GM12891 (cell line): ENCODE measurements at places on chromosomes 11 and 22.

DNA sequence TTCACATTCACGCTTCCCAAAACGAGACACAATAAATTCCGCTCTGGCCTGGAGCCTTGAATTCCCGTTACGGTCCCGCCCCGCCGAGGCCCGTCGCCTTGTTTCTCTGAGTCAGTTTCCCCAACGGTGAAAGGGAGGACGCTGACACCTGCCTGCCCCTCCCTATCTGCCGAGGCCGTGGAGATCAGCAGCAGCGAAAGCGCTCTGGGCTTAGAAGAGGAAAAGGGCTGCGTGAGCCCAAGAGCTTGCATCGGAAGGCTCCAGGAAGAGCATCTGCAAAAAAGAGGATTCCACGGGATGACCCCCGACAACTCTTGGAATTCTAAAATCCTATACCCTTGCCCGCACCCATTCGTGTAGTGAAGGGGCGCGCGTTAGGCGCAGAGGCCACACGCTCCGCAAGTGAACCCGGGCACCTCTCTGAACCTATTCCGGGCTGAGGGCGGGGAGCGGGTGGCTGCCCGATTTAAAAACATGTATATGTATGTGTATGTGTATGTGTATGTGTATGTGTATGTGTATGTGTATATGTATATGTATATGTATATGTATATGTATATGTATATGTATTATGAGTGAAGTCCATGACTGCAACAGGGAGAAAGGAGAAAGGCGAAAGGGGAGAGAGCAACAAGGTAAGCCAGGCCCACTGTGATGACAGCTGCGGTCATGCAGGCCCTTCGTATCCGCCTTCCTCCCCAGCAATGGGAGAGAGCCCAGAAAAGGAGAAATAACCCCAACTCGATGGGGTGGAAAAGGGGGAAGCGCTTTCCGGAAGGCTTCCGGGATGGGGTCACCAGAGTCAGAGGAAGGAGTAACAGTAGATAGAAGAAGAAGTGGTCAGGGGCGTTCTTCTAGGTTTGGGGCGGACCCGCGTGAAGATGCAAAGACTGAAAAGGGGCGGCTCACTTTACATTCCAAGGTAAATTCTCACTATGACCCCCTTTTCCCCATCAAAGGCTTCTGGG is 948 bp upstream of the MRTFA start:
- no peak for DNase-seq

GRCh38 chr11:108727665-108728064 is 62.8 kb downstream of the DDX10 start:
- no peak for DNase-seq

DNA sequence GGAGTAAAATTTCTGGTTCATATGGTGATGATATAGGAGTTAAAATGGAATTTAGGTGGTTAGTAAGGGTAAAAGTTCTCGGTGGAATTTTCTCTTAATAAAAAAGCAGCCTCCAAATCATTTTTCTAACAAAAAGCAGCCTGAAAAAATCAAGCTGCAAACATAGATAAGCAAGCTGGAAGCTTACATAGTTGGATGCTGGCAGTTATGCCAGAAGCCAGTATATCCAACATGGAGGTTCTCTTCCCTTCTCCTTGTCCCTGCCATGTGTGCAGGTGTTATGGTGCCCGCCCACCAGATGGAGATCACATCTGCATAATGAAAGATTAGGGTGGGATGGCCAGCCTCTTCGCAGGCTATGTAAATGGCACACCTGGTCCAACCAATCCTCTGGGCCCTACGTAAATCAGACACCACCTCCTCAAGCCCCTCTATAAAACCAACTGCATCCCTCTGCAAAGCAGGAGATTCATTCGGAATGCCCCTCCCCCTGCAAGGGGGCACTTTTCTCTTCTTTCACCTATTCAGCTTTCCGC is 22.4 kb downstream of the PIWIL3 start:
- DNase-seq = no peak

- no peak for DNase-seq
Measured at GRCh38 chr11:72958791-72959190, 144.6 kb downstream of the ATG16L2 start.

GRCh38 chr11:94132152-94132558 is 3.5 kb downstream of the PANX1 start:
- no peak for DNase-seq

DNA sequence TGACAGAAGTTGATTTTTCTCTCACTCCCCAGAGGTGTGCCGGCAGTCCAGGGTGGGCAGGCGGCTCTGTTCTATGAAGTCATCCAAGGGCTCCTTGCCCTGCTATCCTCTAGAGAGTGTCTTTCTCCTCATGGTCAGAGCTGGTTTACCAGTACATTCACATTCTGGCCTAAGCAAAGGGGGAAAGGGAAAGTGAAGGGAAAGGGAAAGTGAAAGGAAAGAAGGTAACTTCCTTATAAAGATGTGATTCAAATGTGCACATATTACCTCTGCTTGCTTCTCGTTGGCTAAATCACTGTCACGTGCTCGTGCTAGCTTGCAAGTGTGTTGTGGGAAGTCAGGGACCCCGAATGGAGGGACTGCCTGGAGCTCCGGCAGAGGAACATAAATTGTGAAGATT is 2.9 kb upstream of the HTATIP2 start:
- DNase-seq = no peak

DNA sequence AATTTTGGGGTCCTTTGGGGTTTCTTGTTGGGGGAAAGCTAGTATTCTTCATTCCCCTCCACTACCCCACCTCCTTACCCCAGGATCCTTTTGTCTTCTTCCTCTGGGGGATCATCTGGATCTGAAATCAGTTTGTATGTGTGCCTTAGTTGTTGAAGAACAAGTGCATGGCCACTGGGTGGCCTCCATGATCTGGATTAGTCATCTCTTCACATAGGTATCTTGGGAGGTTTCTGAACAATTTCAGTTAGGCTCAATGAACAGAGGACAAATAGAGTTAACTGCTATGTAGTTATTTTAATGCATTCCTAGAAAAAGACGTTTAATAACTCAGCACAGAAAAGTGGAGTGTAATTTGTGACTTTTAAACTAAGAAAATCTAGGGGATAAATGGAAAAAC is 7.1 kb upstream of the VWA5A start:
- no peak for DNase-seq

GRCh38 chr11:97567801-97568200 is 1178.0 kb downstream of the JRKL start:
- no peak for DNase-seq

DNA sequence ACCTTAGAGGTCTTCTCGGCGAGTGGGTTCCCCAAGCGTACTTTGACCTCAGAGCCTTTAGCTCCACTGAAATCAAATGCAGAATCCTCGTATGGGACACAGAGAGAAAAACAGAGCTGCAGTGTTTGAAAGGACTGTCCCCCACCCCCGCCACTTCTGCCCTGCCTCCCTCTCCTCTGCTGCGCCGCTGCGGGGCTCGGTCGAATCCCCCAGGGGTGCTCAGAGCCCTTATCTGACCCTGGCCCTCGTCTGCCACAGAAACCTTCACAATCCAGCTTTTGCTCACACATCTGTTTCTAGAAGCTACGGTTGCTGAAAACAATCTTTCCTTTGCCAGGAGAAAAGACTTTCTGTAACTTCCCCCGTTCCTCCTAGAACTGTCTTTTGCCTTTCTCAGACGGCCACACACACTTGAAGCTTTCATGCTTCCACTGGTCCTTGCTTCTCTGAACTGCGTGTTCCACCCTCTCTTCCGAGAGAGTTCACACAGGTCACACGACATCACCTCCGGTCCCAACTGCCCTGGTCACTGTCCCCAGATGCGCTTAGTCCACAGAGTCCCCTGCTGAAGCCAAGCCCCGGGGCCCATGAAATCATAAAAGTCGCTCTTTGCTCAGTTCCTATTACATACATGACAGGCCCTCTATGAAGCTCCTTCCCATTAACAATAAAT is 3.7 kb downstream of the SMIM35 start:
- no peak for DNase-seq

DNA sequence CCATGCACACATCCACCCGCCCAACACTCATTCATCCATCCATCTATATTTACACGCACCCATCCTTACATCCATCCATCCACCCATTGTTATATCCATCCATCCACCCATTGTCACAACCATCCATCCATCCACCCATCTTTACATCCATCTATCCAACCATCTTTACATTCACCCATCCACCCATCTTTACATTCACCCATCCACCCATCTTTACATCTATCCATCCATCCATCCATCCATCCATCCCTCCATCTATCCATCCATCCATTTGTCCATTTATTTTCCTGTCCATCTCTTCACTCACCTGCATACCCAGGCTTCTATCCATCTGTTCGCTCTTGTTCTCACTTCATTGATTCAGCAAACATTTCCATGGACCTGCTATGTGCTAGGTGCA is 49.8 kb downstream of the SGSM1 start:
- DNase-seq = no peak

DNA sequence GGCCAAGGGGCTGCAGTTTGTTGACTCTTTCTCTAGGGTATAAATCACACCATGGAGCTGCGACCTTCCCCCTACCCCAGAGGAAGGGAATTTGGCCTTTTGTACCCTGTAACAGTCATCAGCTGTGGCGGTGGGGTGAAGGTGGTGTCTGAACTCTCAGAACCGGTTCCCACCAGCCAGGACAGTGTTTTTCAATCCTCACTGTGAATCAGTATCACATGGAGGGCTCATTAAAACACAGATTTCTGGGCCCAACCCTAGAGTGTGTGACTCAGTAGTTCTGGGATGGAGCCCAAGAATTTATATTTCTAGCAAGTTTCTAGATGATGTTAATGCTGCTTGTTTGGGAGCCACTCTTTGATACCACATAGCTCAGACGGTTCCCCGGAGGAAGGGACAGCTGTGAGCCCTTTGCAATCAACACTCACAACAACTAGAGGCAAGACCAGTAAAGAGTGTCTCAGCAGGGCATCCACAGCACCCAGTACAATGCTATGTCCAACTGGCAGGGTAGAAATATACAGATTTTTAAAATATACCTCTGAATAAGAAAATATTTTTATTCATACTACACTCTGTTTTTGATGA is 43.9 kb upstream of the FAT3 start:
- no peak for DNase-seq

DNA sequence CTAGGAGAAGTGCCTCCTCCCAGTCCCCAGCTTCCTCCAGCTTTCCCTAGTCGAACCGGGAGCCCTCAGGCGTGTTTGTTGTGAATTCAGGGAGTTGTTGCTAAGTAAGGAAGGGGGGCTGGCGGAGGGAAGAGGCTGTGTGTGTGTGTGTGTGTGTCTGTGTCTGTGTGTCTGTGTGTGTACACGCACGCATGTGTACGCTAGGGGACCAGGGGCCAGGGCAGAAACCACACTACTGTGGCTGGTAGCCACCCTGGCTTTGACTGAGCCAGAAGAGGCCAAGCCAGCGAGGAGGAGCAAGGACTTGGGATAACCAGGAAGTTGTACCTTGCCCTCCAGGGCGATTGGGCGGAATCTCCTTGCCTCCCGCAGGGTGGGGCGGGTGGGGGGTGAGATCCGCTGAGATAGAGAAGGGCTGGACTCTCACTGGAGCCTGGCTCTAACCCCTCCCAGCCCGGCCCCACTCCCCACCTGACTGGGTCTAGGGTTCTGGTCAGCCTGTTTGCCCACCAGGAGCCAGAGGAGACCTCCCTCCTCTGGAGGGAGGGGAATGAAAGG is 7.5 kb downstream of the BCL9L start:
- no peak for DNase-seq

DNA sequence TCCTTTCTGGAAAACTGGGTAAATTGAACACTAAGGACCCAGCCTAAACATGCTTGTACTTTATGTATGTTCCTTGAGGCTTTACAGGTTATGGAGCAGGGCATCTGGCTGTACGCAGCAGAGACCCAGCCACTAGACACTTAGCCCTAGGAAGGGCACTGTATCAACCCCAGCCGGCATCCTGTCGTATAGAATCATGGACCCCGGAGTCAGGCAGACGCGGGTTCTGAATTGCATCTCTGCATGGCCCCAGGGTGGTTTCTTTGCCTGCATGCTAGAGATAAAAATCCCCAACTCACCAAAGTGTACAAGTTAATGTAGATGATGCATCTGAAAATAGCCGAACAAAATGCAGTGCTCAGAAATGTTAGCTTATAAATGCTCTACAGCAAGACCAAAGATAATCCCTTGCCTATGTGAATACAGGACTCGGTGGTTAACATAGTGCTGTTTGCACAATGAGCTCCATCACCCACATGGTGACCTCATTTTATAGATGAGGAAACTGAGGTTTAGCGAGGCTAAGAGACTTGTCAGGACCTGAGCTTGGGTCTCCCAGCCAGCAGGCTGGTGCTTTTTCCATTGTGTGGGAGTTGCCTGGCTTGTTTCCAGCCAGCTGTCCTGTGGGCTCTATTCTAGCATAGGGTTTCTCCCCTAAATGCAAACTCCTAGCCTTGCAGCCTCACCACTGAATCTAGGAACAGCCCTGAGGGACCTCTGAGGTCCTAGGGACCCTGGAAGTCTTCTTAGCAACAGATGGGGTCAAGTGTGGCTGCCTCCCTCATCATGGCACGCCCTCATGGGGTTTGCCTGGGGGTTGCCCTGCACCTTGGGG is 7.3 kb downstream of the CD6 start:
- DNase-seq = no peak

DNA sequence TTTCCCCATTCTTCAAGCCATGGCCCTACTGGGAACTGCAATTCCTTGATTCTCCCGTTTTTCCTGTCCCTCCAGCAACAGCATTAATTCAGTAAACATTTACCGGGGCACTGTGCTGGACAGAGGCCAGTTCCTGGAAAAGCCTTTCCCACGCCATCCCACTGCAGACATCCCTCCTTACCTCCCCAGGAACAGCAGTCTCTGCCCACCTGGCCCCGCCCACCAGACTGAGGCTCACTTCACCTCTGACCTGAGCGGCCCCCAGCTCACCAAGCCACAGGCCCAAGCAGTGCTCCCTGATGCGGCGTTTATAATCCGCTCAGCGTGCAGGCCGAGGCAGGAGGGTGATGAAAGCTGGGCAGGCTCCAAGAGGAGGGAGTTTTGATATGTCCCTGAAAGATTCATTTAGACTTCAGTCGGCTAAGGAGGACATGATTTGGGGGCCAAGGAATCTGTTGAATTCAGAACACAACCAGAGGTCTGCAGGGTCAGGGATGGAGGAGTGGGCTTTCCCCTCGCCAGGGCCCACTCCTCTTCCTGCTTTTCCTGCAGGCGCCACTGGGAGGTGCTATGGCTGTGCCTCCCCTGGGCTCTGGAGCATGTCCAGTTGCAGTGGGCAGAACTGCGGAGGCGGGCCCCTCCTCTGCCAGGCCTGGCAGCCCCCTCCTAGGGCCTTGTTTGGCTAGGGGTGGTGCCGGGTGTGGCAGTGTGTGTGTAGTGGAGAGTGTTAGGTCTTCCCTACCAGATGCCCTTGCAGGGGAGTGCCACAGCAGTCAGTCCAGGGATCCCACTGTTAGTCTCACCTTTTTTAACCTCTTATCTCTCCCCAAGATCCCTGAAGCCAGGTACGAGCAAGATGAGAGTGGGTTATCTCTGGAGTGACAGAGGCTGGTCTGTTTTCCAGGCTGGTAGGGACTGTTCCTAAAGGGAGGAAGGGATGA is 1.4 kb upstream of the TAGLN start:
- DNase-seq = no peak
